ENCODE measurements at places on chromosomes 2 and 18. TPM values are rescaled to one million over a fixed set of nuclear protein-coding genes. Genes with fewer than 3 reads are reported as not detected.

GRCh38 chr2:54666634-54667265, 56.7 kb upstream of the EML6 start:
- DNase-seq, result peak; percentile 55

DNA sequence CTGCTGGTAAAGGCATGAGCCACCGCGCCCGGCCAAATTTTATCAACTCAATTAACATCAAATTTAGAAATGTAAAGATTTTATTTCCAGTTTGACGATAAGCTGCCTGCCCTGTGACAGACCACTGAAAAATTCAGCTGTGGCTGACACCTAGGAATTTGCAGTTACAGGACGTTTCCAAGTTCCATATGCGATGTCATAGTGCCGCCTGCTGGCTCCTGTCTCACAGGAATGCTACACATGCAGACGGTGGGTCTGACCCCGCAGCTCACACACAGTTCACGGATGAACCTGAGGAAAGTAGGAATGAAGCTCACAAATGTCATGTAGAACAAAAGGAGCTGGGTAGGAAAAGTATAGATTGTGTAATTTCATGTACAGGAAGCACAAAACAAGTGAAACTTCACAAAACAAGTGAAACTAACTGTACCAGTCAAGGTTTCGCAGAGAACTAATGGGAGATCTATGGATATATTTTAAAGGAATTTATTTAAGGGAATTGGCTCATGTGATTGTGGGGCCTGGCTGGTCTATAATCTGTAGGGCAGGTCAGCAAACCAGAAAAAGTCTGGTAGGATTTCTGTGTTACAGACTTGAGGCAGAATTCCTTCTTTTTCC, 13.2 kb upstream of the SEH1L start:
- DNase-seq, result peak; percentile 64

GRCh38 chr18:35610089-35610488, 28.5 kb downstream of the GALNT1 start:
- no peak for DNase-seq

The APOB gene
- total RNA-seq, result 0.62 TPM

- no peak for DNase-seq
Observed at GRCh38 chr2:162123806-162124758, 28.0 kb downstream of the GCG start.

- DNase-seq, result peak; percentile 20
Observed at GRCh38 chr2:216242365-216242764, 129.9 kb downstream of the MARCHF4 start.

All from occipital lobe (tissue), 3 donors.